ENCODE measurements at places on chromosomes 6 and 20.

DNA sequence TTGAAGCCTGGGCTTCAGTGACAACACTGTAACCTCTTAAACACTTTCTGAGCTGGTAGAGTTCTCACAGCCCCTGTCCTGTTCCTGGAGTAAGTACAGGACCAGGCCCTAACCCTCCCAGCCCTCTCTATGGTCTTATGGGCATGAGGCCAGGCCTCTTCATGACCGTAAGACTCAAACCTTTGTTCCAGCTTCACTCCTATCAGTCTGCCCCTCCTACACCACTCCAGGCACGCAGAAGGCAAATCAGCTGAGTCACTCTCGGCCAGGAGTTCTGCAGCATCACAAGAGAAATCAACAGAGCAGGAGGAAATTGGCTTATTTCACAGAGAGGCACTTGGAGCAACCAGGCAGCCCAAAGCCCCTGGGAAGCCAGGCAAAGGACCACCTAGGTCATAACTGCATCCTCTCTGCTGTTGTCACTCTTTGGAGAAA, 25.3 kb upstream of the CHD6 start:
- no peak for DNase-seq

GRCh38 chr20:41048461-41049301, 20.1 kb downstream of the TOP1 start:
- no peak for DNase-seq

DNA sequence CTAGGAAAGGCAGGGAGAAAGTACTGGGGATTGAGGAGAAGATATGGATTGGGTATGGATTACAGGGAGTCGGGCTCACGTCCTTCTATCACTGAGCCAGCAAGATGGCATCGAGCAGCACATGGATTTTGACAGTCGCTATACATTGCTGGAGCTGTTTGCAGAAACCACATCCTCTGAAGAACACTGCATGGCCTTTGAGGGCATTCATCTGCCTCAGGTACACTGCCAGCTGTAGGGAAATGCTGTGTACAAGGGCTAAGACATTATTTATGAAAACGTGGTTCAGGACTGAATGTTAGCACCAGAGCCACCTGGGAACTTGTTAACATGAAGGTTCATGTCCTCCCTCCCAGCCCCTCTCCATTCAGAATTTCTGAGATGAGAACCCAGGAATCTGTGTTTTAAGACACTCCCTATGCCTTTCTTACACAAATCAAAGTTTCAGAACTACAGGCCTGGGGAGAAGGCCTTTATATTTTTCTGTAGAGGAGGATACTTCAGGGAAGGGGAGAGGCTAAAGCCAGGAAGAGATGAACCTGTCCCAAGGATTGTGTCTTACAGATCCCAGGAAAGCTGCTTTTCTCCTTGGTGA, 3.5 kb downstream of the CUL9 start:
- DNase-seq = no peak

- DNase-seq = no peak
Measured at GRCh38 chr6:109782491-109782999, 91.4 kb downstream of the FIG4 start.

DNA sequence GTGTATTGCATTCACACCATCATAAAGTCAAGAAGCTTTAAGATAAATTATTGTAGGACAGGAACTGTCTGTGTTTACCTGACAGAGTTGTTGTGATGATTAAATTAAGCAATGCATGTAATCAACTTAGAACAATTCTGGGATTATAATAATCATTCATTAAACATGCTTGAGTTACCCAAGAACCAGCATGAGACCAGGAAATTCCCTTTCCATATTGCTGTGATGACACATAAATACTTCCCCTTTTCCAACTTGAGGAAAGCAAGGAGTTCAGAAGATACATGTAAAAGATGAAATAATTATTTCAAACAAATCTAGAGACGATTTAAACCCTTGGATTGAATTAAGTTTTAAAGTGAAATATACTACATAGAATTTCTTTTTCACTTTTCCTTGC, 404.4 kb downstream of the GJA1 start:
- DNase-seq = no peak

GRCh38 chr6:97726378-97726777, 443.4 kb upstream of the MMS22L start:
- no peak for DNase-seq

DNA sequence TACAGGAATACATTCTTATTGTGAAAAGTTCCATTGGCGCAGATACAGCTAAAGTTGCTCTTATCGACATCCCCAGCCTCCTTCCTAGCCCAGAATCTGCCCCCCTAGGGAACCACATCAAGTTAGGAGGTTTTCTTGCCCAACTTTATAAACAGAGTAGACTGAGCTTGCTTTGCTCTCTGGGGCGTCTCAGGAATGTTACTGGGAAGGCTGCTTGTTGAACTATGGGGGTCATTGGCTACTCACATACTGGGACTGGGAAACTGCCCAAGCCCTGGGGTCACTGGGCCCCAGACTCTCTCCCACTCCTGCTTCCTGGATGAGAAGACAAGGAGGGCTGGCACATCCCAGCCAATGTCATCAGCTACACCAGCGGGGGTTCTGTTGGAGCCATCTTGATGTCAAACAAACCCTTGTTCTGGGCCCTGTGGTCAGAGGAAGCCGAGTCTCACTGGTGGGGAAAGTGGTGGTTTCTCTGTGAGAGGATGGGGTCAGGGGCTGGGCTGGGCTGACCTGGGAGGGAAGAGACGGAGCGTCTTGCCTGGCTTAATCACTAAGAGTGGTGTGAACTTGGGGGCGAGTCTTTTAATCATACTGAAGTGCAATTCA, 26.0 kb downstream of the BPIFB4 start:
- no peak for DNase-seq

DNA sequence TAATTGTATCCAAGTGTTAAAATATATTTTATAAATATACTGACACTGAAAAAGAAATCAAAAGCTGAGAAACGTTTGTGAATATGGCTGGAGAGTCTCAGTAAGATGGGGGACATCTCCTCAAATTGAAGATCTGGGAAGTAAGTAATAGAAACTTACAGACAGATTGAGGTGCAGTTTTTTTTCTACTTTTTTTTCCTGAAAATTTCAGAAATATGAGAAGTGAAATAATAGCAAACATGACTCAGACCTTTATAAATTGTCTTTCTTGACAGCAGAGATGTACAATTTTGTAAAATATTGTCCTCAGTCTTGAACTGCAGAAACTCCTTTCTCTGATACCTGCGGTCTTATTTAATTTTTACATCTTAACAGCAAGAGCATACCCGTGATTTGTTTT, 347.1 kb downstream of the UTRN start:
- DNase-seq = no peak

GRCh38 chr6:78525976-78526375, 341.4 kb upstream of the IRAK1BP1 start:
- no peak for DNase-seq

Measured in activated T-cell treated with anti-CD3 and anti-CD28 coated beads, Interleukin-2, amount 50 U/mL, for 72 hours (primary cell).